ENCODE measurements at places on chromosomes 7 and 10.
A peak's percentile ranks its signal among the peaks of the same experiment; 100 is the strongest.

GRCh38 chr10:93600446-93601145, 439 bp downstream of the RBP4 start:
- no peak for DNase-seq

GRCh38 chr10:63554657-63555056, 33.5 kb downstream of the REEP3 start:
- DNase-seq: no peak

GRCh38 chr7:127953423-127954356, 77.5 kb downstream of the LRRC4 start:
- DNase-seq: no peak

- DNase-seq: no peak
Observed at GRCh38 chr7:1697499-1698125, 27.5 kb downstream of the ELFN1 start.

DNA sequence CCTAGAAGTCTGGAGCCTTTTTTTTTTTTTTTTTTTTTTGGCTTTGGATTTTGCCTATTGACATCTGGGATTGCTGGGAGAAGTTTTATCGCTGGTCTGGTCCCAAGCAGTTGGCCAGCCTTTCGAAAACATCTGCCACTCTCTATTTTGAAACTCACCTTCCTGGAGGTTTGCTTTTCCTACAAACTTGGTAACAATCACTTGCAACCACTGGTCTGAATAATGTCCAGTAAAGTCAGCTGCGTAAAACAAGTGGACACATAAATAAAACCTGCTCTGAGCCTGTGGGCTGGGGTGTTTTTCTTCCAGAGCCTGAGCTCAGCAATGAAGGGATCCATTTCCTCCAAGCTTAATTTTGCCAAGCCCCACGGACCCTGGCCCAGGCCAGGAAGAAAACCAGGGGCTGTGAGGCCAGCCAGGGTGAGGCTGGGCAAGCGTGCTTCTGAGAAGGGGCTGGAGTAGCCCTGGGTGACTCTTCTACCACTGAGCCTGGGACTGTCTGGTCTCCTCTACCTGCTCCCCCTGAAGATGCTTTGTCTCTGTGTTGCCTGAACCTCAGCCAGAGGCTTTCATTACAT, 202.2 kb downstream of the GFRA1 start:
- no peak for DNase-seq

DNA sequence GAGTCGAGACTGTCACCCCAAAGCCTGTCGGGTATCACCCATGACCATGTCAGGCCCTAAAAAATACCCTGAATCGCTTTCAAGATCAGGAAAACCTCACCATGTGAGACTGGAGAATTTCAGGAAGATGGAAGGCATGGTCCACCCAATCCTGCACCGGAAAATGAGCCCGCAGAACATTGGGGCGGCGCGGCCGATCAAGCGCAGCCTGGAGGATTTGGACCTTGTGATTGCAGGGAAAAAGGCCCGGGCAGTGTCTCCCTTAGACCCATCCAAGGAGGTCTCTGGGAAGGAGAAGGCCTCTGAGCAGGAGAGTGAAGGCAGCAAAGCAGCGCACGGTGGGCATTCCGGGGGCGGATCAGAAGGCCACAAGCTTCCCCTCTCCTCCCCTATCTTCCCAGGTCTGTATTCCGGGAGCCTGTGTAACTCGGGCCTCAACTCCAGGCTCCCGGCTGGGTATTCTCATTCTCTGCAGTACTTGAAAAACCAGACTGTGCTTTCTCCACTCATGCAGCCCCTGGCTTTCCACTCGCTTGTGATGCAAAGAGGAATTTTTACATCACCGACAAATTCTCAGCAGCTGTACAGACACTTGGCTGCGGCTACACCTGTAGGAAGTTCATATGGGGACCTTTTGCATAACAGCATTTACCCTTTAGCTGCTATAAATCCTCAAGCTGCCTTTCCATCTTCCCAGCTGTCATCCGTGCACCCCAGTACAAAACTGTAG, 176.2 kb downstream of the RTKN2 start:
- no peak for DNase-seq

GRCh38 chr10:45555795-45556194, 116.8 kb downstream of the ZFAND4 start:
- DNase-seq: no peak

GRCh38 chr7:68376131-68376661, 1222.1 kb upstream of the AUTS2 start:
- DNase-seq: no peak

DNA sequence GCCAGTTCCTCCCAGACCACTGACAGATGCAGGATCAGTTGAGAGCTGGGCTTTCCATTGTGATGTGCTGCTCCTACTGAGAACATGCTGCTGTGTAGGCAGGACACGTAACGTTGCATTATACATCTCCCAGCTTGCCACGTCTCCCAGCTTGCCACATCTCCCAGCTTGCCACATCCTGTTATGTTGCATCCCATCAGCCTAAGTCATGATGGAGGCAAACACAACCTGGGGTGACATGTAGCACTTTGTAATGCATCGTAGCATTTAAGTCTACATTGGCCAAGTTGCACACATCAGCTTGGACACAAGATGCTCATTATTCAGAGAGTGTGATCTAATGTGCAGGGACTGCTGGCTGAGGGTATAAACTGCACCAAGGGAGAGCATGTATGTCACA, 73.3 kb upstream of the CHCHD3 start:
- DNase-seq: no peak

DNA sequence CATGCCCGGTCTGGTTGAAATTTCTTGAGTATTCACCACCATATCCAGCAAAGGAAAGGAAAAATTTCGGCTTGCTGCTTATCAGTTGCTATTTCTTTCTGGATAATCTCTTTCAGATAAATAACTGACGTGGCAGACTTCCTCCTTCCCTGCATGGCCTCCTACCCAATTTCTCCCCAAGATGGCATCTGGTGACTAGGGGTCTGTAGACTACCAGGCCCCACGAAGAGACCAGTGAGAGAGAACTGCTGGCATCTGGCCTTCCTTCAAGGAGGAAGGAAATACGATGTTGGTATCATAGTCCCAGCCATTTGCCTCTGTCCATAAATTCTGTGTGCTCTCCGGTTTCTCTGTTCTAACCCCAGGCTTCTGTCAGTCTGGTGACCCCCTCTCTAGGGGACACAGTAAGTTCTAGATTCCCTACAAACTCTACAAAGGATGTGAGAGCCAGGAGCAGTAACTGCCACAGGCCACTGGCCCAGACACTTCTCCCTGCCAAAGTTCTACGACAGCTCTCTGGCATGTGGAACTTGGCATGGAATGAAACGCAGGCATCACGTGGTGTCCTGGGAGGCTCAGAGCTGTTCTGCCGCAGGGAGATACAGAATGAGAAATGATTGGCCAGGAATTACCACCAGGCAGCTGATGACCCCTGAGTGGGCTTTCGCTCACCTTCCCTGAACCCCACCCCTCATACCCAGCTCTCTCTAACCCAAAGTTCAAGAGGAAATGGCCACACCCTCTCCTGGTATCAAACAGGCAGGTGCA, 30.0 kb upstream of the MSRB2 start:
- DNase-seq: peak; percentile 71

DNA sequence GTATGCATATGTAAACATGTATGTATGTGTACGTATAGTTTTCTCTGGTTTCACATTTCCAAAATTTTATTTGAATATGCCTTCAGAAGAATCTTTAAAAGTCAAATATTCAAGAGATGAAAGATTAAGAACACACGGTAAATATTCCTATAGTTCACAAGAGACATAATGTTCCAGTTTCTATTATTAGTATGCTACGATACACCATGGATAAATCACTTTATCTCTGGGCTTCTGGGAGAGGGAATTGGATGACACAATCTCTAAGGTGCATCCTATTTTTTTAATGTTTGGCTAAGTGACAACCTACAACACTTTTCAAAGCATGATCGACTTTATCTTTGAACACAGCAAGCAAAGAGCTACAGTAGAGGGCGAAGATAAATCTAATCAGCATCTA, 13.8 kb downstream of the TM9SF3 start:
- DNase-seq: no peak

- DNase-seq: no peak
Observed at GRCh38 chr7:3918576-3918975, 617.5 kb downstream of the SDK1 start.

- DNase-seq: no peak
Observed at GRCh38 chr10:18668026-18668425, 8.8 kb downstream of the ARL5B start.

DNA sequence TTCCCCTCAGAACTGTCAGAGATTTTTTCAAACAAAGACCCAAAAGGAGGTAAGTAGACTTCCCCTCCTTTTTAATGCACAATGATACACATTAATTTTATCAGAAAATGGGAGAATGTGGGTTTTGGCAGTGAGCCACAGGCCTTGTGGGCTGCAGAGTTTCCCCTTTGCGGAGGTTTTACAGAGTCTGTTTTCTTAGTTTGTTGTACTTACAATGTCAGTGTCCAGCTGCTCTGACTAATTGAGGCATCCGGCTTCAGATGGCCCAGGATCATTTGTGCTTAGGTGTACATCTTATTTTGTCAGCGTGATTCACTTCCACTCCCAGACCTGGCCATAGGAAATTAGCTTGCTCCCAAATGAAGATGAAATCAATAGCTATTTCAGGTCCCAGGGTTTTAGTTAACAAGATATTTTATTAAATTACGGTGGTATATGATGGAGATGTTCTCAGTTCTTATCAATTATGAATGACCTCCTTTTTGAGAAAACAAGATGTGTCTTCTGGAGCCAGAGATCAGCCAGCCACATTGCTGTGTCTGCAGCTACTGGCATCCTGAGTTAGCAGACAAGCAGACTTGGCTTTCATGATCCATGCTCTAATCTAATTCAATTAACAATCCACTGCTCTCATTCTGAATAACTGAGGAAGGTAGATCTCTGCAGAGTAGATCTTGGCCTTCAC, 1086.6 kb upstream of the SORCS1 start:
- no peak for DNase-seq

DNA sequence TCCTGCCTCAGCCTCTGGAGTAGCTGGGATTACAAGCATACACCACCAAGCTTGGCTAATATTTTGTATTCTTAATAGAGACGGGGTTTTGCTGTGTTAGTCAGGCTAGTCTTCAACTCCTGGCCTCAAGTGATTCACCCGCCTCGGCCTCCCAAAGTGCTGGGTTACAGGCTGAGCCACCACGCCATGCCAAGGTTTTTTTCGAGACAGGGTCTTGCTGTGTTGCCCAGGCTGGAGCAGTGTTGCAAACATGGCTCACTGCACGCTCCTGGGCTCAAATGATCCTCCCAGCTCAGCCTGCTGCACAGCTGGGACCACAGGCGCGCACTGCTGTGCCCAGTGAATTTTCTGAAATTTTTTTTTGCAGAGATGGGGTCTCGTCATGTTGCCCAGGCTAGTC, 3.3 kb upstream of the SEC31B start:
- DNase-seq: no peak

DNA sequence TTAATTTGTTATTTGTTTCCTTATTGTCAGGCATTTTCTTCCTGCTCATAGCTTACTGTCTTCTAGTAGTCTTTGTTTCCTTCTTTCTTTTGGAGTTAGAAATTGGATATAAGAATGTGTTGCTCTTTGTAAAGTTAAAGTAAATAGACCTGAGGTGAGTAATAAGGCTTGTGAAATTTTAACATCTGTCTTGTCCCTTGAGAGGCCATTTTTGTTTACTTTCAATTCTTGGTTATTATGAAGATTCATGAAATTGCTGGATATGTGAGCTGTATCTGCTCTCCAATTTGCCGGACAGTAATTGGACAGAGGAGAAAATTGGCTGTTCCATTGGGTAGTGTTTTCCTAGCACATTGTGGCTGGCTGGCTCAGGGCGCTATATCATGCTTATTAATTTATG, 260.7 kb downstream of the EXOC4 start:
- DNase-seq: no peak

DNA sequence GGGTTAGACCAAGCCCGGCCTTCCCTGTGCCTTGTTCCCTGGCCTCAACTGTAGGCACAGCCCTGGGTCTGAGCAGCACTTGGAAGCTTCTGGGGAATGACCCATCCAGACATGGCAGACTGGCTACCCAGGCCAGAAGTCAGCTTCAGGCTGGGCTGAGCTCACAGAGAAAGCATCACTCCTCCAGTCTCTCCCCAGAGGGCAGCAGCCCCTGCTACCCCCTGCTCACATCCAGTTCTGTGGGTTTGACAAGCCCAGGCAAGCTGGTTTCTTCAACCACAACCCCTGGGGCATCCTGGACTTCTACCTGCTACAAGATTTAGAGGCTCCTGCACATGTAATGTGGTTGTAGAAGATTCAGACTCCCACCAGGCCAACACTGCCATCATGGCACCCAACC, 9.0 kb downstream of the C10orf71 start:
- no peak for DNase-seq

All from Right ventricle myocardium inferior (tissue), 1 donor.